Type B pancreatic cell (in vitro differentiated cells): ENCODE measurements at places on chromosomes 4 and X. TPM values are rescaled to one million over a fixed set of nuclear protein-coding genes. Genes with fewer than 3 reads are reported as not detected.
A peak's percentile ranks its signal among the peaks of the same experiment; 100 is the strongest.

DNA sequence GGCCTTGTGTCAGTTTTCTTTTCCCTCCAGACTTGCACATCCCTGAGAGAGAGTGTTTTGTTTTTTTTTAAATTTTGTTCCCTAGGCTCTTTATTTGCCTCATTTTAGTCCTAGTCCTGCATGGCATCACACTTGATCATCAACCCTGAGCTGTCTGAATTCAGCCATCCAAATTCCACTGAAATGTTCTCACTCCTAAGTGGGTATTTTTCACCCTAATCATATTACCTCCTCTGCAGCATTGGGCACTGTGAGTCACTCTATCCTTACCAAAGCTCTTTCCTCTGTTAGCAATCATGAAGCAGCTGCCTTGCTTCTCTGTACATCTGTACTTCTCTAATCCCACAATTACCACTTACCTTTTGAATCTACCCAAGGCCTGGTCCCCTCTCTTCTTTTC is 356.6 kb upstream of the MAGEB2 start:
- DNase-seq, result no peak
- no peak overlapping the region for H3K4me3 ChIP-seq
- H3K36me3 ChIP-seq, result no peaks in the 10 kb centered on the region
- H3K4me1 ChIP-seq, result no peaks in the 10 kb centered on the region

DNA sequence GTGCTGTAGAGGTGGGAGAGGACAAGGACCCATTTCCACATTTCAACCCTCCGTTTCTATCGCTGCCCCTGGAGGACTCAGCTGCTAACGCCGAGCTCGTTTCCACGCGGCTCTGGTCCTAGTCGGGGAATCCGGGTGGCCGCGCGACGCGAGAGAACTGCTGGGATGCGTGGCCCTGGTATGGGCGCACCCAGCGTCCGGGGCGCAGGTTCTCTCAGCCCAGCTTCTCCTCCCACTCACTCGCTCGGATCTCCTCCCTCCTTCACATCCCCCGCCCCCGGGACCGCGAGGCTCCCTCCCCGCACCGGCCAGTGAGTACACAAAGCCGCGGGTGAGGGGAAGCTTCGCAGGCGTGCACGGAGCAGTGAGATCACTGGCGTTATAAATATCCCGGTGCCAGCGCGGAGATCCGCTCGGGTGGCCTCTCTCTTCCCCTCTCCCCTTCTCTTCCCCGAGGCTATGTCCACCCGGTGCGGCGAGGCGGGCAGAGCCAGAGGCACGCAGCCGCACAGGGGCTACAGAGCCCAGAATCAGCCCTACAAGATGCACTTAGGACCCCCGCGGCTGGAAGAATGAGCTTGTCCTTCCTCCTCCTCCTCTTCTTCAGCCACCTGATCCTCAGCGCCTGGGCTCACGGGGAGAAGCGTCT is at the start of gene FGF5:
TSS of gene FGF5 (plus strand) at position 412 of the 649 bp plus-strand sequence. CDS start at position 573, 161 bp downstream.
- H3K4me1 ChIP-seq, result peaks cover 36% of the 10 kb centered on the region
- H3K27me3 ChIP-seq, result peaks cover 100% of the 10 kb centered on the region
- no peaks in the 10 kb centered on the region for H3K36me3 ChIP-seq
- peak; percentile 75 for DNase-seq
- peak within 1 kb of the TSS; percentile 58 for H3K27ac ChIP-seq

Gene PAGE2
- not detected in 2 replicates for total RNA-seq

- peak; percentile 44 for DNase-seq
- peaks cover 21% of the 10 kb centered on the region for H3K36me3 ChIP-seq
- H3K4me1 ChIP-seq, result peaks cover 23% of the 10 kb centered on the region
These were observed 3.4 kb downstream of the PJA1 start for GRCh38 chrX:69161786-69162349.

Gene CDX4
- total RNA-seq, result not detected in 2 replicates

Gene DMP1
- 0.12 TPM in 1 of 2 replicates, not detected in the other for total RNA-seq

Gene TAF7L
- total RNA-seq, result 0.21 TPM in 1 of 2 replicates, not detected in the other

- peaks cover 7% of the 10 kb centered on the region for H3K36me3 ChIP-seq
- H3K27ac ChIP-seq, result no peak overlapping the region
- H3K4me3 ChIP-seq, result no peak overlapping the region
- no peaks in the 10 kb centered on the region for H3K27me3 ChIP-seq
- no peak for DNase-seq
These were observed 19.4 kb downstream of the MTMR1 start for GRCh38 chrX:150712619-150713018.
